ENCODE measurements at places on chromosomes 3 and 15.

- no peaks in the 10 kb centered on the region for H3K36me3 ChIP-seq
- H3K27ac ChIP-seq: no peak overlapping the region
- H3K4me3 ChIP-seq: no peak overlapping the region
- H3K27me3 ChIP-seq: no peaks in the 10 kb centered on the region
- no peak for DNase-seq
- H3K4me1 ChIP-seq: no peaks in the 10 kb centered on the region
Observed at GRCh38 chr3:64917914-64918453, 230.2 kb upstream of the ADAMTS9 start.

- DNase-seq: no peak
- no peaks in the 10 kb centered on the region for H3K27me3 ChIP-seq
- no peak overlapping the region for H3K27ac ChIP-seq
- H3K4me1 ChIP-seq: no peaks in the 10 kb centered on the region
- no peaks in the 10 kb centered on the region for H3K36me3 ChIP-seq
Observed at GRCh38 chr3:26061947-26062346, 272.1 kb downstream of the OXSM start.

GRCh38 chr3:9224490-9224889 lies 25.0 kb downstream of the SRGAP3 start:
- H3K27ac ChIP-seq: no peak overlapping the region
- no peak overlapping the region for H3K4me3 ChIP-seq
- no peaks in the 10 kb centered on the region for H3K27me3 ChIP-seq

GRCh38 chr15:81779181-81779580 lies 266.6 kb downstream of the MEX3B start:
- no peak overlapping the region for H3K4me3 ChIP-seq
- no peaks in the 10 kb centered on the region for H3K4me1 ChIP-seq
- no peaks in the 10 kb centered on the region for H3K36me3 ChIP-seq
- no peak overlapping the region for H3K27ac ChIP-seq
- DNase-seq: no peak

DNA sequence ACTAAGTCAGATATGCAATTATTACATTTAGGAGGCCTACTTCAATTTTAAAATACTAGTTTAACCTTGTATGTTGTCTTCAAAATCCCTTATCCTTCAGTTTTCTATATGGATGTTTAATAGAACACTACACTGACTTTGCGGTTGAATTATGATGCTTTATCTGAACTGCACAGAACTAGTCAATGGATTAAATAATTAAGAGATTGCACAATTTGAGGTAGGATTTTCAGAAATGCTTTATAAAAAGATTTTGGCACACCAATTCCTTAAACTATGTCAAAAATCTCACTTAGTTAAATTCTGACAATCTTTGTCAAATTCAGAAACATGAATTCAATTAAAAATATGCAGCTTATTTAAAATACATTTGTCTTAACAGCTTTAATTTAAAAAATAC lies 28.1 kb downstream of the ATOSA start:
- H3K27ac ChIP-seq: no peak overlapping the region
- peaks cover 6% of the 10 kb centered on the region for H3K36me3 ChIP-seq
- H3K4me1 ChIP-seq: peaks cover 16% of the 10 kb centered on the region
- H3K4me3 ChIP-seq: no peak overlapping the region

DNA sequence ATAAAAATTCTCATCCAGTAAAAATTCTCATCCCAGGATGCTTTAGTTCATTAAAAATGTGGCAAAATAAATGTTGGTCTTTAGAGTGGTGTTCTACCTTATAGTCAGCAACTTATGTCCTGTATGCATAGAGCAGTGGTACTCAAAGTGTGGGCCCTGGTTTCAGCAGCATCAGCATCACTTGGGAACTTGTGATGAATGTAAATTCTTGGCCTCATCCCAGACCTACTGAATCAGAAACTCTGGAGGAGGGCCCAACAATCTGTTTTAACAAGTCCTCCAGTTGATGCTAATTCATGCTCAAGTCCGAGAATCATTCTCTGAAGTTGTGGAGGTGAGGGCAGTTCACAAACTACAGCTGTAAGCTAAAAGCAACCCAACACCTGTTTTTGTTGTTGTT lies 307.3 kb upstream of the SATB1 start:
- no peak for DNase-seq
- no peaks in the 10 kb centered on the region for H3K27me3 ChIP-seq
- no peak overlapping the region for H3K4me3 ChIP-seq
- no peak overlapping the region for H3K27ac ChIP-seq

- no peaks in the 10 kb centered on the region for H3K4me1 ChIP-seq
- DNase-seq: no peak
- H3K27ac ChIP-seq: no peak overlapping the region
- H3K4me3 ChIP-seq: no peak overlapping the region
Observed at GRCh38 chr15:85112997-85113396, 131.3 kb downstream of the PDE8A start.

GRCh38 chr15:49721621-49722020 lies 100.8 kb downstream of the DTWD1 start:
- no peak for DNase-seq
- no peak overlapping the region for H3K4me3 ChIP-seq
- no peak overlapping the region for H3K27ac ChIP-seq
- H3K36me3 ChIP-seq: no peaks in the 10 kb centered on the region
- H3K27me3 ChIP-seq: peaks cover 4% of the 10 kb centered on the region
- H3K4me1 ChIP-seq: no peaks in the 10 kb centered on the region

DNA sequence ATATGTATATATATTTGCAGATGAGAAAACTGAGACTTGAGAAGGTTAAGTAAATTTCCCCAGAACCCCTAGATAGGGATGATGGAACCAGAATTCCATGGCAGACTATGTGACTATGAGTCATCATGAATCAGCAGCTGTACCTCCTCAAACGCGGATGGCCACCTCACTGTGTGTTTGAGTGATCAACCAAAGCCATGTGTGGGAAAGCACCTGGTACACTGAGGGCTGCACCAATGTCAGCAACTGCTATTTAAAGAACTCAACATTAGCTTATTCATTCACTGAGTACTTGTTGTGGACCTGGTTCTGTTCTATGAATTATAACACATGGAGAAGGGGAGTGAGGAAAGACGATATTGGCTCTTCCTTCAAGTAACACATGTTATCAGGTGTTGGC lies 377.0 kb downstream of the GAP43 start:
- no peak overlapping the region for H3K4me3 ChIP-seq
- H3K4me1 ChIP-seq: no peaks in the 10 kb centered on the region
- DNase-seq: no peak
- H3K27me3 ChIP-seq: no peaks in the 10 kb centered on the region

DNA sequence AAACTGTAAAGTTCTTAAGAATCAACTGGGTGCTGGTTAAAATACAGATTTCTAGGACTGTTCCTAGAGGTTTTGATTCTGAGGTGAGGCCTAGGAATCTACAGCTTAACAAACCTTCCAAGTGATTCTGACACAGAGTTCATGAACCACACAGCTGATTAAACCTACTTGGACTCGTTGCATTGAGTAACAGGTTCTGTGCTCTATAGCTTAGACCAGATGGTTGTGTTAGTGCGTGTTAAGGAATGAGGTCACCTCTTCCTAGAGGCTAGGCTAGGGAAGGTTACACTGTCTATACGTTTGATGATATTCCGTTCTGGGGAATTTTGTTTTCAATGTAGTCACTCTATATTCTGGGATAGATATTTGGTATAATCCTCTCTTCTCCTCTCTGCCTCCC lies 21.9 kb downstream of the EID1 start:
- no peaks in the 10 kb centered on the region for H3K4me1 ChIP-seq
- DNase-seq: no peak
- no peak overlapping the region for H3K27ac ChIP-seq

DNA sequence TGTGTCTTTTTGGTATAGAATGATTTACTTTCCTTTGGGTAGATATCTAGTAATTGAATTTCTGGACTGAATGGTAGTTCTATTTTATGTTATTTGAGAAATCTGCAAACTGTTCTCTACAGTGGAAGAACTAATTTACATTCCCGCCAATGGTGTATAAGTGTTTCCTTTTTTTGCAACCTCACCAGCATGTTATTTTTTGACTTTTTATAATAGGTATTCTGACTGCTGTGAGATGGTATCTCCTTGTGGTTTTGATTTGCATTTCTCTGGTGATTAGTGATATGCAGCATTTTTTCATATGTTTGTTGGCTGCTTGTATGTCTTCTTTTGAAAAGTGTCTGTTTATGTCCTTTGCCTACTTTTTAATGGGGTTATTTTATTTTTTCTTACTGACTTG lies 607.2 kb downstream of the OTOL1 start:
- H3K27me3 ChIP-seq: no peaks in the 10 kb centered on the region
- no peak overlapping the region for H3K27ac ChIP-seq
- DNase-seq: no peak
- no peak overlapping the region for H3K4me3 ChIP-seq

GRCh38 chr3:15283702-15284101 lies 48.7 kb downstream of the SH3BP5 start:
- H3K4me1 ChIP-seq: peaks cover 93% of the 10 kb centered on the region
- H3K36me3 ChIP-seq: no peaks in the 10 kb centered on the region
- no peak for DNase-seq
- no peak overlapping the region for H3K4me3 ChIP-seq
- H3K27me3 ChIP-seq: no peaks in the 10 kb centered on the region

GRCh38 chr3:190281308-190282051 lies 40.8 kb downstream of the CLDN1 start:
- H3K36me3 ChIP-seq: no peaks in the 10 kb centered on the region
- H3K27me3 ChIP-seq: no peaks in the 10 kb centered on the region
- no peak overlapping the region for H3K27ac ChIP-seq

- no peak overlapping the region for H3K27ac ChIP-seq
- H3K4me3 ChIP-seq: no peak overlapping the region
- no peak for DNase-seq
- no peaks in the 10 kb centered on the region for H3K27me3 ChIP-seq
Observed at GRCh38 chr3:39219702-39220101, 27.3 kb upstream of the XIRP1 start.

DNA sequence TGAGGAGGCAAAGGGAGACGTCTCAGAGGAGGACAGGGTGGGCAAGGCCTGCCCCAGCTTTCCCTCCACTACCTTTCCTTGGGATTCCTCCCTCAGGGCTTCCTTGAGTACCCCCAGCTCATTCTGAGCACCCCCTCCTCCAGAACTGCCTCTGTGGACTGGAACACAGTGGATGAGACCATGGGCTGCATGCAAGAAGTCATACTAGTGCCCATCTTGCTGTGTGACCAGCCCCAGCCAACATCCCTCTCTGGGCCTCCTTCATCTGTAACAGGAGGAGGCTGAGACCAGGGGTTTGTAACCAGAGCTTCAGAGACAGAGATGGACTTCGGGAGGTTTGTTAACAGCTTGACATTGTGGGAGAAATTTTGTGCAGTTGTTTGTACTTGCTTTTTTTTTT lies 25.6 kb downstream of the FEM1B start:
- H3K4me1 ChIP-seq: peaks cover 17% of the 10 kb centered on the region
- H3K36me3 ChIP-seq: no peaks in the 10 kb centered on the region
- no peaks in the 10 kb centered on the region for H3K27me3 ChIP-seq
- no peak overlapping the region for H3K27ac ChIP-seq

Measured in CD4-positive, alpha-beta memory T cell (primary cell).